ENCODE measurements at places on chromosomes 11 and 22. TPM values are rescaled to one million over a fixed set of nuclear protein-coding genes. Genes with fewer than 3 reads are reported as not detected.

Gene APOL6
- total RNA-seq, result 27.7 TPM

Gene APOA4
- total RNA-seq, result not detected

Gene KCTD14
- total RNA-seq, result 0.17 TPM

Gene SLC22A25
- total RNA-seq, result not detected

Gene HMBS
- total RNA-seq, result 31.2 TPM

Gene CACNA1I
- 0.57 TPM for total RNA-seq

Gene MS4A4A
- total RNA-seq, result not detected

Gene CLNS1A
- total RNA-seq, result 200 TPM

Gene CCDC87
- 0.24 TPM for total RNA-seq

Gene NEAT1
- 593 TPM for total RNA-seq

Gene TRIM6
- total RNA-seq, result 0.97 TPM

Gene MUC2
- total RNA-seq, result not detected

Gene SLC5A4
- total RNA-seq, result not detected

Gene EFEMP2
- total RNA-seq, result 12.5 TPM

Gene C22orf42
- total RNA-seq, result not detected

Gene FDXACB1
- total RNA-seq, result 5.6 TPM

Gene OR8D1
- not detected for total RNA-seq

Gene THRSP
- not detected for total RNA-seq

Gene PKP3
- total RNA-seq, result not detected

Gene STK33
- 0.24 TPM for total RNA-seq

Gene PPP1R14B
- total RNA-seq, result 242 TPM

Gene CD3D
- total RNA-seq, result 346 TPM

Gene MLC1
- total RNA-seq, result not detected

Gene CEP126
- total RNA-seq, result 1.1 TPM

Gene CCDC157
- 2.9 TPM for total RNA-seq

Gene RABL2B
- 21.8 TPM for total RNA-seq
